ENCODE measurements at places on chromosomes 7 and 10. TPM values are rescaled to one million over a fixed set of nuclear protein-coding genes. Genes with fewer than 3 reads are reported as not detected.
A peak's percentile ranks its signal among the peaks of the same experiment; 100 is the strongest.

GRCh38 chr10:113455947-113456346, 96.9 kb upstream of the HABP2 start:
- no peak for DNase-seq

Gene CREB5
- total RNA-seq = 27.9 TPM

Gene PTF1A
- not detected for total RNA-seq

GRCh38 chr7:78279032-78279431, 480.5 kb downstream of the PHTF2 start:
- peak; percentile 25 for DNase-seq

DNA sequence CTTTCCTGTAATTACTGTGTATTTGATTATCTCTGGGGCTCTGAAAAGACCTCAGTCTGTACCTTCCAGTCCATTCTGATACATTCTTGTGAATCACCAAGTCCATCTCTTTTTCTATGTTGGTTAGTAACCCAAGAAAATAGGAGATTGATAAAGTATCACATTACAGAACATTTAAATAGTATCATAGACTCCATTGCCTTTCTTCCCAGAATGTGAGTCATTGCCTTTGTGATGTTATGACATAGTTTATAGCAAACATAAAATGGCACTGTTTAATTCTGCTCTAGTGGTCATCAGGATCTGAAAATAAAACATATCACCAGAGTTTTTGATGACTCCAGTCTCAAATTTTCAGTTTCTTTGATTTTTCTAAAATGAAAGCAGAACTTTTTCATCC, 78.4 kb downstream of the NRG3 start:
- no peak for DNase-seq

DNA sequence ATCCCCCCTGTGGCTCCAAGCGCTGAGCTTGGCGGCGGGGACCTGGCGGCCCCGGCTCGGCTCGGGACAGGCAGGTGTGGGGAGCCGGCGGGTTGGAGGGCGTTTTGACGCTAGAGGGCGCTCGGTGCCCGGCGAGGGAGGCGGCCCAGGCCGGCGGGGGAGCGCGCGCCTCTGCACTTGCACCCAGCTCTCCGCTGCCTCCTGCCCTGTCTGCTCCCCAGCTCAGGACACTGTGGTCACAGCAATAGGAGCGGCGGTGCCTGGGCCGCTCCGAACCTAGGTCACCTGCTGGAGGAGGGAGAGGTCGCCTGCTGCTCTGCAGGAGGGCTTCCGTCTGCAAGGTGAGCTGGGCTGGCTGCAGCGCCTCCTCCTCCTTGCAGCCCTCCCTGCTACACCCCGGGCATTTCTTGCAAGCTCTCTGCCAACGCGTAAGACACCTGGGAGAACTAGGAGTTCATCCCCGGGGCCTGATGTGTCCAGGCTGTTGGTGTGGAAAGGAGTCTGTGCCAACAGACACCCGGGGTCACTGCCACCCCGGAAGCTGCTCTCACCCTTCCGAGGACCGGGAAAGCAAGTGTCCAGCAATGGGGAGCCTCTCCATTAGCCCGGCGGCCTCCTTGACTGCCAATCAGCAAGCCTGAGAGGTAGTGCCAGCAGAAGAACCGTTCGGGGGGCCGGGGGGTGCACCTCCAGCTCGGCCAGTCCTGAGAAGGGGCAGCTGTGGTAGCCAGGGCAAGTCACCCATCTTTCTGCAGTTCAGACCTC, 620.4 kb downstream of the GALNT17 start:
- no peak for DNase-seq

Gene CCAR1
- total RNA-seq = 45.5 TPM

DNA sequence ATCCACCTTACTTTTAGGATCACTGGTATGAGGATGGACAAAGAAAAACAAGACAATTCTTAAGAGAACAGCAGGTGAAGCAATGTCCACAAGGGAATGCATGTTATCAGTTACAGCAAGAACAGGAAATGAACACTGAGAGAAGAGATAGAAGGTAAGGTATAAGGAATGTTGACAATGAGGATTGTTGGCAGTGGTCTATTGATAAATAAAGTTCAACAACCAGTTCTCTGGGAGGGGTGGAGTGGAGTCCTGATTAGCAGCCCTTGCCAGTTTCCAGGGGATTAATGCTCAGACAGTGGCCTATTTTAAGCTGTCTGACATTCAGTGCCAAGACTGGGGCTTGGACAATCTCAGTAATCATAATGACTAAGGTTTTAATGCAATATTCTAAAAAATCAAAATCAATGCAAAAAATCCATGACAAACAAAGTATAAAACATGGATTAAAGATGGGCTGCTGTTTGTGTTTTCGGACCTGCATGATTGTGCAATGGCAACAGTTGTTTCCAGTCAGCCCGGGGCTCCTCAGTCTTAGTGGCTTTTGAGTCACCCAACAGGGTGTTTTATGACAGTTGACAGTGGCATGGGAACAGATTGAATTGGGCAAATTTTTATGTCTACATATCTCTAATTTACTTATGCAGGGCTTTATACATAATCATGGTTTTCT, 13.8 kb upstream of the AKR1B1 start:
- DNase-seq = no peak

- no peak for DNase-seq
These were observed 96.8 kb upstream of the RAB18 start for GRCh38 chr10:27407271-27407670.

- no peak for DNase-seq
These were observed 55.1 kb downstream of the UNCX start for GRCh38 chr7:1287752-1288201.

GRCh38 chr7:101420436-101420835, 57.8 kb downstream of the COL26A1 start:
- DNase-seq = no peak

DNA sequence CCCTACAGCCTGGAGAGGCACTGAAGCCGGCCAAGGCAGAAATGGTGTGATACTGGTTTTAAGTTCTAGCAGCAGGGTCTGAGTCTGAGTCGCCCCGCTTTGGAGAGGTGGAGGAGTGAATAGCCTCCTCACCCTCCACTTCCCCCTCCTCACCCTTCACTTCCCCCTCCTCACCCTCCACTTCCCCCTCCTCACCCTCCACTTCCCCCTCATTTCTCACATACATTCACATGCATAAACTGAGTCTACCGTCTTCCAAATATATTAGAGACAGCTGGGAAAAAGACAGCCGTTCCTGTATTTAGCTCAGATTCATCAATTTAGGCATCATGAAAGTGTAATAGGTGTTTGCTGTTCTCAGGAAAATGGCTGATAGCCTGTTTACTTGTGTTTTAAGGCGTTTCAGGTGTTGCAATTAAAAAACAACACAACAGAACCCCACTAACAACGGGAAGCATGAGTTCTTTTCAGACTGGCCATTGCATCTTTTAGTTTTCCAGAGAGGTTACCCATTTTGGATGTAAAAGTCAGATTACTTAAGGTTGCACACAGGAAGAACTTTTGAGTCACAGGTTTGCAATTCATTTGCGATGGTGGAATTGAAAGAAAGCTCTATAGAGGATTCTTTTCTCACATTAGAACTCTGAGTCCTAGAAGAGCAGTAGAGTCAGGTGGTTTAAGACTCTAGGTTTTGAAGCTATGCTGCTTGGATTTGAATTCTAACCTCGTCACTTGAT, 861 bp downstream of the NRBF2 start:
- no peak for DNase-seq

GRCh38 chr10:98610836-98611235, 164.1 kb upstream of the HPS1 start:
- no peak for DNase-seq

GRCh38 chr7:2278026-2278425, 36.0 kb downstream of the NUDT1 start:
- no peak for DNase-seq

Gene EN2
- 0.07 TPM for total RNA-seq

Gene EPHA1
- total RNA-seq = 27.5 TPM

Gene CXCL12
- total RNA-seq = 13.0 TPM

DNA sequence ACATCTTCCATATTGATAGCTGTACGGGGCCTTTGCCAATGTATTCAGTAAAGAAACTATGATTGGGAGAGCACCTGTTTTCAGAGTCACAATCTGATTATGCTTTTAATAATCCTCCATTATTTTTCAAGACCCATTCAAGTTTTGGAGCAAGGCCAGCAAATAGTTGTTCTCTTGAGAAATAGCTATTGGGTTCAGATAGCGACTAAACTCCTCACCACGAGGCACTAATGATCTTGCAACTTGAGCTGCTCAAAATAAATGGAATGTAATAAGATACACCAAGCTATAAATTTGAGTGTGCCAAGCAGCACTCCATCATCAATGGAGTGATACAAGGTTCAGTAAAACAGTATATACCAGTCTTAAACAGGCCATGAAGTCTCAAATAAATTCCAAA, 7.4 kb upstream of the MALRD1 start:
- DNase-seq = no peak

- no peak for DNase-seq
These were observed 29.1 kb downstream of the LRRC18 start for GRCh38 chr10:48910548-48910947.

- DNase-seq = peak; percentile 19
These were observed 42.8 kb downstream of the FOXL3 start for GRCh38 chr7:332646-333392.

DNA sequence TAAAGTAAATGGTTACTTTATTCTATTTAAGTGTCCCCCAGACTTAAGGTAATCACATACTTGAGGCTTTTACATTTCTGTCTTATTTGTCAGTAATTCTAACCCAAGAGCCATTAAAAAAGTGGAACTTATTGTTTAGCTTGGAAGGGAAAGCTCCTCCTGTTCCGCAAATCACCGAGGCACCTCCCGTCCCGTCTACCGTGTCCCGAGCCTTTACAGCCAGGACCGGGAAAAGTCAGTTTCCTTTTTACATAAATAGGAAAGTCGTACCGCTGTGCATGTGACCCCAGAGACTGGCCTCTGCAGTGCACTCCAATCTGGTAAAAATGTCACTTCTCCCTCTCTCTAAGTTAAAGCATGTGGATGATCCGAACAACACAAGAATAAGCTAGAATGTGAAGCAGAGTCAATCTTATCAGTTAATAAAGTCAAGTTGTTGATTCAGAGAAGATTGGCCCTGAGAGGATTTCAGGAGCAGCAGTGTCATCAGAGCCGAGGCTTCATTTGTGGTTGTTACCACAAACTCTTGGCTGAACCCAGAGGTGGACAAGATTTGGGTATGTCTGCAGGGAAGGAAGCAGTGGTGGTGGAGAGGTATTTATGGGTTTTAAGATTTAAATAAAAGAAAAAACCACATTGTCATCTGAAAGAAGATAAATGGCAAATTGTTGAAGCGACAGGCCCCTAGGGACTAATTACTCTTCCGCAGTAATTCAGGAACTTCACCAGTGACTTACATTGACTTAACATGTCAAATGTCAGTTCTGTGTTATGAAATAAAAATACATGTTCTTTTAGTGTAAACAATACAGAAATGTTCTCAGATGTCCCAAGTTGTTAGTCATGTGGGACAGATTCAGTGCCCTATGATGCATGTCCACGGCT, 316.6 kb upstream of the ZNF32 start:
- no peak for DNase-seq

Gene TSPAN33
- 22.2 TPM for total RNA-seq

Gene LIPJ
- 0.08 TPM for total RNA-seq

Gene CALD1
- 255 TPM for total RNA-seq

Gene ITPRID1
- total RNA-seq = not detected

DNA sequence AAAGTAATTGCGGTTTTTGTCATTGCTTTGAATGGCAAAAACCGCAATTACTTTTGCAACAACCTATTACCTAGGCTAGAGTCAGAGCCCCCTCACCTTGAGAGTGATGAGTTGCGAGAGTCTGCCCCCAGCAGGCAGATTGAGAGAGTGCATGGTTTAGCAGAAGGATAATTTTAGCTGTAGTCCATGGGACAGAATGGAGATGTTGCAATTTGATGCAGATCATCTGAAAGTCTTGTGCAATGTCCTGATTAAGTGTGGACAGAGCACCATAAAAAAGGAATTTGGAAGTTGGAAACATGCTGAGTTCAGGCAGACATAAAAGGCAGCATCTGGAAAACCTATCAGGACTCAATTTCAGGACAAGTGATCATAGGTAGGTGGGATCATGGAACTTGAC, 48.7 kb downstream of the GPR141 start:
- DNase-seq = no peak

- no peak for DNase-seq
These were observed 22.8 kb upstream of the PRKAG2 start for GRCh38 chr7:151899513-151900360.

Measured in kidney epithelial cell (primary cell).